ENCODE measurements at places on chromosomes 1 and 21.

DNA sequence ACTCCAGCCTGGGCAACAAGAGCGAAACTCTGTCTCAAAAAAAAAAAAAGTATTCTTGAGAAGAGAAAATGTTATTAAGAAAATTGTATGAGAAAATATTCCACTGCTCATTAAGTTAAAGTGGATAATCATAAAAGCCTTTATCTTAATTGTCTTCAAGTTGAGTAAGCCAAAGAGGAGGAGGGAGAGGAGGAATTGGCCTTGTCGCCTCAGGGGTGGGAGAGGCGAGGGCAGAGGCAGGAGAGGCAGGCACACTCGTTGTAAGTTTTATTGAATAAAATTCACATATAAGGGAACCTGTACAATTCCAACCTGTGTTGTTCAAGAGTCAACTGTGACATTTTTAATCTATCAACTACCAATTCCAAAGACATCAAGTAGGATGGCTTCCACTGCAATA is 820.3 kb downstream of the USP25 start:
- DNase-seq = no peak

DNA sequence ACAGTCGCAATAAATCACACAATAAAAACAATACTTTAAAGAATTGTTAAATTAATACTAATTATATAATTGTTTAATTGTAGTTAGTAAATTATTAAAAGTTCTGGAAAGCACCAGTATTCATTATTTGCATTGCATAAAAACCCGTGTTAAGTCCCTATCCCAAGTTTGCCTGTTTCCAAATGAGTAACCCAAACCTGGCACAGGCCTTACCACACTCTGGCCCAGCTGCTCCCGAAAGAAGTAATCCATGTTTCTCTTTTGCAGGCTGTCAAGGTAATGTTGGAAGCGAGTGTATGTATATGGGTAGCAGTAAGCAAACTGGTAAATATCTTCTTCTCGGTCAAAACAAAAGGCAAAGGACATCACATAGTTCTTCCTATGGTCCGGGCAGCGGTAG is 268.7 kb upstream of the BEND5 start:
- no peak for DNase-seq

- no peak for DNase-seq
Measured at GRCh38 chr1:20484519-20485462, 1.2 kb downstream of the CAMK2N1 start.

DNA sequence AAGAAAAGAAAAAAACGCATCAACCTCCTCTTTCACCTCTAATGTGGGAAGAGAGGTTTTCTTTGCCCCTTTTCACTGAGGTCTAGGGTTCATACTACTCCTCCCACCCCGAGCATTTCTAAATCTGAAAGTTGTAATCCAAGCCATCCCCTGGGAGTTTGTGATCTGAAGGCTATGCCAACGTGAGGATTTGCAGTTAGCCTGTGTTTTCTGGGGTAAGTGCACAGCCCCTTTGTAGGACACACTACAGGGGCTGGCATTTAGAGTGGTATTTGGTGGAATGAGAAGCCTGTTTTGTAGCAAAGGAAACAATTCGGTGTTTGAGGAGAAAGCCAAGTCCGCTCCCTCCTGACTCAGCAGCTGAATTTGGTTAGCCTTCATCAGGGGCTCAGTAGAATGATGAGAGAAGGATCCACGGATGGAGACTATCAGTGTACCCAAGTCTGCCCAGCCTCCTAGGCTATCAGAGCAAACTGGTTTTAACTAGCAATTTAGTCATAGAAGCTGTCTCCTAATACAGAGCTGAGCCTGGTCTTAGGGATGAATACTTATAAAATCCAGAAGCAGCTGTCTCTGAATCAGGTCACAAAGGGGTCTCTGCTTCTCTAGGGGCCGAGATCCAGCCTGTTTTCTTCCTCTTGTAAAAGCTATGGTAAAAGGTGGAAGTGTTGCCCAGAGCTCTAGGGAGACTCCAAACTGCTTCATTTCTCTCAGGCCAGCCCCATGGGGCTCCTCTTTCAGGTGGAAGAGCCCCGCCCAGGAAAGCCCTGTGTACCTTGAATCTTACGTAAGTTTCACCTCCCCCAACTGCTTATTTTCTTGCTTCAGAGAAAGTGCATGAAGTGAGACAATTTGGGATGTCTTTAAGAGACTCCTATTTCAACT is 2.1 kb downstream of the PCP4L1 start:
- no peak for DNase-seq

DNA sequence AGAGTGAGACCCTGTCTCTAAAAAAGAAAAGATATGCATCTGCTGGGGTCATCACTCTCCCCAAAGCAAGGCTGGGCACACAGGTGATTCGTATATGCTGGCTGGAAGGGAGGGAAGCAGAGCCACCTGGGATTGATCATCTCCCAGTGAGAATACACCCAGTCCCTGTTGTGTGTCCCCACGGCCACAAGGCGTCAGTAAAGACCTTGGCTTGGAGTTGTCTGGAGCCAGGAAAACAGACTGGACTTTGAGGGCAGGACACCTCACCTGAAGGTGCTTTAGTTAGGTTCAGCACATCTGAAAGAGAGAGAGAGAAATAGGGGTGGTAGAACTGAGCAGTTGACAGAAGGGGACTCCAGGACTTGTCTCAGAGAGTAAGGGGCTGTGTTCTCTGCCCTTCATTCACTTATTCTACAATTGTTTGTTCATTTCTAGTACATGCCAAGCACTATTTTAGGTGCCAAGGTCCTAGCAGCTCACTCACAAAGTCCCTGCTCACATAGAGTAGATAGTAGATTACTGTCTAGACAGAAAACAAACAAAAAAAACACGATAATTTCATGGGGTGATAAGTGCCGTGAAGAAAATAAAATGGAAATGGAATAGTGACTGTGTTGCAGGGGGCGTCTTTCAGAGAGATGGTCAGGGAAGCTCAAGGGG is 13.5 kb downstream of the CITED4 start:
- no peak for DNase-seq
